ENCODE measurements at places on chromosomes 2 and 18.

GRCh38 chr2:137007938-137008337, 242.6 kb downstream of the THSD7B start:
- no peak for DNase-seq

- DNase-seq: peak; percentile 59
Measured at GRCh38 chr18:70454704-70455322, 166.0 kb downstream of the SOCS6 start.

GRCh38 chr2:200453853-200454534, 55.9 kb downstream of the KCTD18 start:
- no peak for DNase-seq

DNA sequence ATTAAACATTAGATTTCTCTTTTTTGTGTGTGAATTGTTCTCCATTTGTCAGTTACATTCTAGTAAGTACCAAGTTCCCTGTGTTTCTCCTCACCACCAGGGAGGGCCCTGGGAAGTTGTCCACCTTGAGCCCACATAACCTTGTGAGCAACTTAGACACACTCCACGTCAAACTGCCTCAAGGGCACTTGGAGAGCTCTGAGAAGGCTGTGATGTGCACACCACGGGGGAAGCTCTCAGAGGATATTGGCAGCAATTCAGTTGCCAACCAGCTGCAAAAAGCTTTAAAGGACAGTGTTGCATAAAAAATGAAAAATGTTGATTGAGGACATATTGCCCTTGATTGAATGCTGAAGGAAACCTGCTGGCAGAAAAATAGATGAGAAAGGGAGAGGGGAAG, 743.6 kb downstream of the RNF144A start:
- no peak for DNase-seq

GRCh38 chr2:64114912-64115277, 29.3 kb downstream of the PELI1 start:
- no peak for DNase-seq

DNA sequence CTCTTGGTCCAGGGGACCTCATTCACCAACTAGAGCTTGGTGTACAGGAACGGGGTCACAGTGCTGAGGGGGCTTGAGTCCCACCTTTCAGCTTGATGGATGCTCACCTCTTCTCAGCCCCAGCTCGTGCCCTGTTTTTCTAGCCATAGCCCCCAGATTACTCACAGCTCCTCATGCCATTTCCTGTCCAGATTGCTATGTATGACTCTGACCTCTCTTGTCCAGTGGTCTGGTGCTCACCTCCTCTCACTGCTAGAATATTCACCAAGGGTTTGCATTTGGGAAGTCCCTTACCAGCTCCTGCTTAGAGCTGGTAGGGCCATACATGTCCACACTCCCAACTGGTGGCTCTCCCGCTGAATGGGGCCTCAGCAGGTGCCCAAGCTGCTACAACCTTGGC, 5.9 kb downstream of the LBX2 start:
- no peak for DNase-seq

DNA sequence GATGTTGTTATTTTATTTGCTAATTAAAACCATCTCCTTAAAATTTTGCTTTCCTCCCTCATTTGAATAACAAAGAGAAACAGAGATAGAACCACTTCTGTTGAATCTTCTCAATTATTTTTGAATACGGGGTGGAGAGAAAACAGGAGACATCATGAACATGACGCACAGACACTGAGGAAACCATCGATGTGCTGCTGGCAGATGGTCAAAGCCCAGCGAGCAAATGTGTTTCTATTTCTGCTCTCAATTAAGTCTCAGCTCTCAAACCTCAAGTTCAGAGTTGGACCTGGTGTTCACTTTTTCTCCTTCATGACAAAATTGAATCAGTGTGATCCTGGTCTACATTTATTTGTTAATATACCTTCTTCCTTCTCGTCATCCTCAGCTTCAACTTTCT, 36.1 kb upstream of the TWIST2 start:
- no peak for DNase-seq

DNA sequence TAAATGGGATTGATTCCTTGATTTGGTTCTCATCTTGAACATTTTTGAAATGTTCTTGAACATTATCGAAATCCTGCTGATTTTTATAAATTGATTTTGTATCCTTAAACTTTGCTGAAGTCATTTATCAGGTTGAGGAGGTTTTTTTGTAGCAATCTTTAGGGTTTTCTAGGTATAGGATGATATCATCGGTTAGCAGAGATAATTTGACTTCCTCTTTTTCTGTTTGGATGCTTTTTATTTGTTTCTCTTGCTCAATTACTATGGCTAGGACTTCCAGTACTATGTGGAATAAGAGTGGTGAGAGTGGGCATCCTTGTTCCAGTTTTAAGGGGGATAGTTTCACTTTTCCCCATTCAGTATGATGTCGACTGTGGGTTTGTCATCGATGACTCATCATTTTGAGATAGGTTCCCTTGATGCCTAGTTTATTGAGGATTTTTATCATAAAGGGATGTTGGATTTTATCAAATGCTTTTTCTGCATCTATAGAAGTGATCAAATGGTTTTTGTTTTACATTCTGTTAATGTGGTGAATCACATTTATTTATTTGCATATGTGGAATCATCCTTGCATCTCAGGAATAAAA, 201.5 kb upstream of the ZSWIM2 start:
- no peak for DNase-seq

GRCh38 chr18:79695856-79696850, 16.6 kb downstream of the CTDP1 start:
- DNase-seq: no peak

GRCh38 chr18:45997700-45998151, 30.6 kb upstream of the EPG5 start:
- no peak for DNase-seq

DNA sequence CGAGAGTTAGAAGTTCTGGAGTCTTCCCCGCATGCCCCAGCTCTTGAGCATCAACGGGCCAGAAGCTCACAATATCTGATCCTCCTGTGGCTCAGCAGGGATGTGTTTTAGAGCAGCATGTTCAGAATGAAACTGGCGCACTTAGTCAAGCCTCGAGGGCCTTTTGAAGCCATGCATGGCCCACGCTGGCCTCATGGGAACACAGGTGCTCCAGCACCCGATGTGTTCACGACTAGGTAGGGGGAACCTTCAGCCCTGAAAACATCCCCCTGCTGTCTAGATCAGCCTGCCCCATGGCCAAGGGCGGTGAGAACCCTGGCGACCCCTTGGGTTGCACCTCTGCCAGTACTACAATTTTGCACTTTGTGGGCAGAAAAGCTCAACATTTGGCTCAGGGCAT, 32.8 kb downstream of the MSH6 start:
- no peak for DNase-seq
